Mesothelial cell of epicardium (in vitro differentiated cells): ENCODE measurements at places on chromosomes 6 and 20.

DNA sequence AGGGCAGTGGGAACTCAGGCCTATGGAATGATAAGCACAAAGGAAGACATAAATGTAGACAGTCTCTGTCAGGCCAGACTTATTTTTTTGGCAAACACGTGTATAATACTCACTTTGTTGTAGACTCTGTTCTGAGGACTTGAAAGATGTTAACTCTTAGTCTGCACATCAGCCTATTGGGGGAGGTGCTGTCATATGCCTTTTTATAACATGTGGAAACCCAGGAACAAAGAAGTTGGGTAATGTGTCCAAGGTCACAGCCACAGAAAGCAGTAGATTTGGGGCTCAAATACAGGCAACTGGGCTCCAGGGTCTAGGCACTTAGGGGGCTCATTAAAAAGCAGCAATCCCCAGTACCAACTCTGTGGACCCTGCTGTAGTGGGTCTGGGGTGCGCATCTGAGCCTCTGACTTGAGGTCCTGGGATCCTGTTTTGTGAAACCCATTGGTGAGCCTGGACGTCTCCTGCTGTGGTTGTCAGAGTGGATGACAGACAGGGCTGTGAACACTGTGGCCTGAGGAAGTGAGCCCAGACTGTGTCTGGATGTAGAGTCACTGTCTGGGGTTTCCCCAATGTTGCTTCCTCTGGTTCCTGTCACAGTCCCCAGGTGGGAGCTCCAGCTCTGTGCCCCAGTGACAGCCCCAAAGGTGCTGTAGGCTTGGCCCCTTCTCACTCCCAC, 50.0 kb downstream of the CDH26 start:
- peaks cover 1% of the 10 kb centered on the region for H3K4me1 ChIP-seq
- H3K4me3 ChIP-seq, result no peak overlapping the region
- H3K36me3 ChIP-seq, result no peaks in the 10 kb centered on the region
- no peak for DNase-seq

DNA sequence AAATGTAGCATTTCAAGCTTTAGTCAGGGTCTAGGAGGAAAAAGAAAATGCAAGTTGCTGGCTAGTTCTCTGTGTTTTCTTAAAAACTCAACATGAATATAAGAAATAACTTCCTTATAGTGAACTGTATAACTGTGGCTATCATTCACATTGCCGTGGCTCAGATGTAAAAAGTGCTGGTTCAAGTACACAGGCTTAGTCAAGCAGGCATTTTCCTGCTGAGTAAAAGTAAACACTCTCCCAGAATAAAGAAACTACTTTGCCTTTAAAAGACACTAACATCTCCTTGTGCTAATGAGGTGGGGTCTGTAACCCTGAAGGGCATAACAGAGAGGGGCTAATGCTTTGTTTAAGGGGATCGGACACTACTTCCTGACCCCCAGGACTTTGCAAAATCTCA, 3.3 kb downstream of the ATP5F1E start:
- H3K36me3 ChIP-seq, result peaks cover 36% of the 10 kb centered on the region
- peak overlapping the region; percentile 11 for H3K4me3 ChIP-seq
- peak overlapping the region; percentile 47 for H3K27ac ChIP-seq
- H3K27me3 ChIP-seq, result no peaks in the 10 kb centered on the region
- no peak for DNase-seq
- H3K4me1 ChIP-seq, result peaks cover 35% of the 10 kb centered on the region

- no peak overlapping the region for H3K27ac ChIP-seq
- DNase-seq, result no peak
- H3K36me3 ChIP-seq, result no peaks in the 10 kb centered on the region
- H3K4me1 ChIP-seq, result no peaks in the 10 kb centered on the region
Observed at GRCh38 chr6:14292119-14292518, 174.5 kb downstream of the CD83 start.

GRCh38 chr20:62943396-62943795, 5.4 kb downstream of the GID8 start:
- H3K27ac ChIP-seq, result no peak overlapping the region
- peaks cover 13% of the 10 kb centered on the region for H3K4me1 ChIP-seq
- no peak overlapping the region for H3K4me3 ChIP-seq

- H3K36me3 ChIP-seq, result peaks cover 5% of the 10 kb centered on the region
- no peak for DNase-seq
- no peak overlapping the region for H3K4me3 ChIP-seq
- no peaks in the 10 kb centered on the region for H3K4me1 ChIP-seq
- H3K27me3 ChIP-seq, result no peaks in the 10 kb centered on the region
Observed at GRCh38 chr6:43325876-43326275, 17.2 kb upstream of the CRIP3 start.

DNA sequence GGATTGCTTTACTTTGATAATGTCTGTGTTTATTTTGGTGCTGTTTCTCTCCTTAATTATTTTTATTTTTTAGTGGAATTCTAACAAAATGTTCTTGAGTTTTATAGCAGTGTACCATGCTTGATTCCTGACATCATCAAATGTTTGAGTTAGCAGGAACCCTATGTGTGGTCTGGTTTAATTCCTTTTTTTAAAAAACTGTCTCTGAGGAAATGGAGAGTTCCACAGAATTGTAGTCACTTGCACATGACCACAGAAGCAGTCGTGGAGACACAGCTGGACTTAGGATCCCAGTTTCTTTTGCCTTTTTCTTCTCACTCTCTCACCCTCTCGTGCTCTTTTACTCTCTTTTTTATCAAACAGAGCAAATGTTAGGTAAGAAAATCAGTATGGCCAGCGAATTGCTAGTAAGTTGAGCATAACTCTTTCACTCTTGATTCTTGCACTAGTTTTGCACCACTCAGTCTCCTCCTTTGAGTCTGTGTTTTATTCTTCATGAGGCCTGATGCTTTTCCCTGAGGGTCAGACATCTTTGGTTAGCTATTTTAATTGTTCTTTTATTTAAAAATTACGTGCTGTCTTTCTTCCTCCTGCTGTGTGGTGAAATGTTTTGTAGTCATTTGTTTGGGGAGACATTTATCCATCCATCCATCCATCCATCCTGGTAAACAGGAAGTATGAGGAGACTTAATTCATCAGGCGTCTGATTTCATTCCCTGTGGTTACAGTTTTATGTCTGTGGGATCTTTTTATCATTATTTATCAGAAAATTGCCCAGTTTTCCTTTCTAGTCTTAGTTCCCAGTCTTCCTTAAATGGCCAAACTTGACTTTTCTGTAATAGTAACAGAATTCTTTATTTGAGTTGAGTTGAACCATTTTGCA, 83.0 kb downstream of the SCAF8 start:
- peaks cover 51% of the 10 kb centered on the region for H3K36me3 ChIP-seq
- no peak overlapping the region for H3K4me3 ChIP-seq
- peak overlapping the region; percentile 31 for H3K27ac ChIP-seq
- H3K4me1 ChIP-seq, result no peaks in the 10 kb centered on the region
- no peak for DNase-seq

DNA sequence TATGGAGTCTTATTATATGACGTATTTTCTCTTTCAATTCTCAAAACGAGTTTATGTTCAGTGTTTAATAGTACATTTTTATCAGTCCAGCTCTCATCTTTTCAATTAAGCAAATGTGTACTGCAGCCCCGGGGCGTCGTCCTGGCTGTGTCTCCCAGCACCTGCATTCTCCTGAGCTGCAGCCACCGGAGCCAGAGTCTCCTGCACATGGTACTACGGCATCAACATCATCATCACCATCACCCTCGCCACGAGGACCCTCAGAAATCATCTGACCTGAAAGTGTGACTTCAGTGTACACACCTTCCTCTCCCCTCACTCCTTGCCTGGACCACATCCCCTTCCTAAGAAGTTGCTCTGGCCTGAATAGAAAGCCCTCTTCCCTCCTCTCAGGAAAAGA, 267.7 kb upstream of the ARID1B start:
- H3K4me1 ChIP-seq, result no peaks in the 10 kb centered on the region
- no peaks in the 10 kb centered on the region for H3K36me3 ChIP-seq
- no peak for DNase-seq
- H3K4me3 ChIP-seq, result no peak overlapping the region

- peaks cover under 1% of the 10 kb centered on the region for H3K4me1 ChIP-seq
- no peak for DNase-seq
- H3K4me3 ChIP-seq, result no peak overlapping the region
- no peak overlapping the region for H3K27ac ChIP-seq
- no peaks in the 10 kb centered on the region for H3K27me3 ChIP-seq
Observed at GRCh38 chr6:145600299-145600698, 135.0 kb downstream of the EPM2A start.

DNA sequence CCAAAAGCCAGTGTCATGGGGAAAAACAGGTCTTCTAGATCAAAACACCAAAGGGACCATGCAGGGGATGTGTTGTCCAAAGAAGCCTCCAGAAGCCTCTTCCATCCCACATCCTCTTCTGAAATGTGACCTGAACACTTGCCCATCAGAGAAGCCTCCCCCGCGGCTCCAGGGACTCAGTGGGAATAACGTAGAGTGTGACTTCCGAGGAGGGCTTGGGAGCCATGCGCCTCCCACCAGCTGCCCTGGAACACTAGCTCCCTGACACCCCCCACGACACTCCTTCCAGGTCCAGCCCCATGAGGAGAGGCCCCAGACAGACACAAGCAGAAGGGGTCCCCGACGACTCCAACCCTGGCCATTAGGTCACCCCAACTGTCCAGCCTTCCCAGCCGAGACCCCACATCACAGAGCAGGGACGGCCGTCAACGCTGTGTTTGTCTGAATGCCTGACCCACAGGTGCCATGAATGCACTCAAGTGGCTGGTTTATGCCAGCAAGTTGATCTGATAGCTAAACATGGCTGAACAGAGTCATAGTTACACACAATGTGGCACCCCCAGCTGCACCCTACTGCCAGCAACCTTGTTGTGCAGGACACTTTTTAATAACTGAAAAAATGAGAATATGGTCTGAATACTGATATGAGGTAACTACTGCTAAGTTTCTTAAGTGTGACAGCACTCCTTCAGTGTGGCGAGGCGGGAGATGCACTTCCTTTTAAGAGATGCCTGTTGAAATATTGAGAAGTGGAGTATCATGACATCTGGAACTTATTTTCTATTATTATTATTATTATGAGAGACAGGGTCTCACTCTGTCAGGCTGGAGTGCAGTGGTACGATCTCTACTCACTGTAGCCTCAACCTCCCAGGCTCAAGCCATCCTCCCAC, 58.0 kb downstream of the GINS1 start:
- H3K36me3 ChIP-seq, result peaks cover 36% of the 10 kb centered on the region
- no peak for DNase-seq
- H3K27me3 ChIP-seq, result no peaks in the 10 kb centered on the region
- H3K4me3 ChIP-seq, result no peak overlapping the region
- H3K4me1 ChIP-seq, result no peaks in the 10 kb centered on the region
- no peak overlapping the region for H3K27ac ChIP-seq

GRCh38 chr6:85747093-85747492, 104.4 kb upstream of the SYNCRIP start:
- H3K36me3 ChIP-seq, result no peaks in the 10 kb centered on the region
- no peaks in the 10 kb centered on the region for H3K4me1 ChIP-seq
- no peak for DNase-seq

GRCh38 chr6:273551-274058, 18.7 kb upstream of the DUSP22 start:
- no peak overlapping the region for H3K27ac ChIP-seq
- H3K36me3 ChIP-seq, result no peaks in the 10 kb centered on the region
- no peak overlapping the region for H3K4me3 ChIP-seq
- H3K4me1 ChIP-seq, result no peaks in the 10 kb centered on the region
- H3K27me3 ChIP-seq, result peaks cover 49% of the 10 kb centered on the region

DNA sequence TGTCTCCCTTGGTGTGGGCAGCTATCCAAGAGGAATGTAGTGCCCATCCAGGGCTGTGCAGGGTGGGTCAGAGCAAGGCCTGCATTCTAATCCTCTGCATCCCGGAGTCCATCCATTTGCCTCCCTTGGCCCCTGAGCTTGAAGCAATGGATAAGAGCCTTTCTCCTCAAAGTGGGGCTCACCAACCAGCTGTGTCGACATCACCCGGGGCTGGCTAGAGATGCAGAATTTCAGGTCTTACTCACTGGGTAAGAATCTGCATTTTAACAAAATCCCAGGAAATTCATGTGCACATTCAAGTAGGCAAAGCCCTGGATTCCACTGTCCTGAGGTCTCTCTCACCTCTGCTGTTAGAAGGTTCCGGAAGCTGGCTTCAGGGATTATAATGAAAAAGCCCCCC, 95.3 kb downstream of the MDGA1 start:
- peaks cover 5% of the 10 kb centered on the region for H3K27me3 ChIP-seq
- no peak overlapping the region for H3K27ac ChIP-seq
- no peak overlapping the region for H3K4me3 ChIP-seq

DNA sequence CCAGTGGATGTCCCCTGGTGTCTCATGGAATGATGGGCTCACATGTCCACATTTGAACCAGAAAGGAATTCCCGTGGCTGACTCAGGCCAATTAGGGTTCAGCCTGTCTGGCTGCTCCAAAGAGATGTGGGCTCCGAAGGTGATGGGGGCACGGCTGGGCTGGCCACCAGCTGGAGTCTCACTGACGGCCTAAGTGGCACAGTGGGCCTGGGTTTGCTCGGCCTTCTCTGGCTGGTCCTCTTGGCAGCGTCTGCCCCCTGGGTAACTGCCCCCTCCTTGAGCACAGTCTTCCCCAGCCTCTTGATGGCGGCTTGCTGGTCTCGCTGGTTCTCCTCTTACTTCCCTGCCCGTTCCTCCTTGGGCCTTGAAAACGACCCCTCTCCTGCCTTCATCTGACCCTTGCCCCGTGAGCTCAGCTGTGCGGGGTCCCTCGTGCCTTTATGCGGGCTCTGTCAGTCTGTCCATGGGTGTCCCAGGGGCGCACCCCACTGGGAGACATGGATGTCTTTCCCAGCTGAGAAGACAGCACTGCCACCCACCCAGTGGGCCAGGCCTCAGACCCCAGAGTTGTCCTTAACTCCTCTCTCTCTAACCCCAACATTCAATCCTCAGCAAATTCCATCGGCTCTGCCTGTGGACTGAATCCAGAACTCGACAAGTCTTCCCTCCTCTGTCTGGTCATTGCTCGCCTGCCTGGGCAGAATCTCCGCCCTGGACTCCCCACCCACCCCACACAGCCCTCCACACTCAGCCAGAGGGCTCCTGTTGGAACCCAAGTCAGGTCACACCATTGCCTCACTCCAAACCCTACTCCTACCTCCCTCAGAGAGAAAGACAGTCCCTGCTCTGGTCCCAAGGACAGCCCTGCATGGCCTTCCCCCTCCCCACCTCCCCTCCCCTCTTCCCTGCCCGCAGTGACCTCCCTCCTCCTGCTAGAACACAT, 78.7 kb downstream of the CEBPB start:
- no peaks in the 10 kb centered on the region for H3K4me1 ChIP-seq
- no peaks in the 10 kb centered on the region for H3K36me3 ChIP-seq
- no peak overlapping the region for H3K4me3 ChIP-seq
- no peak overlapping the region for H3K27ac ChIP-seq
- no peak for DNase-seq
- H3K27me3 ChIP-seq, result no peaks in the 10 kb centered on the region

DNA sequence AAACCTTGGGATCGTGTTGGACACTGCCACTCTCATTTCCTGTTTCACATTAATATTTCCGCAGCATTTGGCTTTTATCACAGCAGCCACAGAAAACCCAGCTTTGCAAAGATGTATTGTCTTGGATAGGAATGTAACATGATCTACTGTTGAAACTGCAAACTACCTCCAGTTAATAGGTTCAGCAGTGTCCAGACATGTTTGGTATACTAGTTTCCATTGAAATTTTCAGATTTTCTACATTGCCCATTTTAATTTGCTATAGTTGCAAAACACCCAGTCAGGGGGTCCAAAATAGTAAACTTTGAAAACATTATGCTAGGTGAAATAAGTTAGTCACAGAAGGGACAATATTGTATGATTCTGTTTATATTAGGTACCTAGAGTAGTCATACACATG, 3.3 kb downstream of the ANKRD6 start:
- peaks cover 7% of the 10 kb centered on the region for H3K36me3 ChIP-seq
- H3K4me1 ChIP-seq, result peaks cover 35% of the 10 kb centered on the region
- no peak for DNase-seq
- H3K4me3 ChIP-seq, result peak overlapping the region; percentile 16
- H3K27ac ChIP-seq, result peak overlapping the region; percentile 89
- no peaks in the 10 kb centered on the region for H3K27me3 ChIP-seq

GRCh38 chr20:21172626-21173025, 46.7 kb downstream of the KIZ start:
- no peaks in the 10 kb centered on the region for H3K27me3 ChIP-seq
- no peak overlapping the region for H3K27ac ChIP-seq
- no peak for DNase-seq
